Activated T-helper 2 cell treated with anti-CD3 and anti-CD28 coated beads, Interferon-gamma antibody, Interleukin-2, Interleukin-4, amounts not matched to agents 10 μg/mL and 5 μg/mL and 100 μg/mL, durations not matched to agents 14 hours and 24 hours and 36 hours (primary cell): ENCODE measurements at places on chromosomes 12 and 14. TPM values are rescaled to one million over a fixed set of nuclear protein-coding genes. Genes with fewer than 3 reads are reported as not detected.
A peak's percentile ranks its signal among the peaks of the same experiment; 100 is the strongest.

- no peak overlapping the region for H3K27ac ChIP-seq
- no peaks in the 10 kb centered on the region for H3K36me3 ChIP-seq
- no peak overlapping the region for H3K4me3 ChIP-seq
- H3K27me3 ChIP-seq, result peaks cover 44% of the 10 kb centered on the region
- DNase-seq, result no peak
Observed at GRCh38 chr12:2647186-2647585, 147.6 kb upstream of the FKBP4 start.

DNA sequence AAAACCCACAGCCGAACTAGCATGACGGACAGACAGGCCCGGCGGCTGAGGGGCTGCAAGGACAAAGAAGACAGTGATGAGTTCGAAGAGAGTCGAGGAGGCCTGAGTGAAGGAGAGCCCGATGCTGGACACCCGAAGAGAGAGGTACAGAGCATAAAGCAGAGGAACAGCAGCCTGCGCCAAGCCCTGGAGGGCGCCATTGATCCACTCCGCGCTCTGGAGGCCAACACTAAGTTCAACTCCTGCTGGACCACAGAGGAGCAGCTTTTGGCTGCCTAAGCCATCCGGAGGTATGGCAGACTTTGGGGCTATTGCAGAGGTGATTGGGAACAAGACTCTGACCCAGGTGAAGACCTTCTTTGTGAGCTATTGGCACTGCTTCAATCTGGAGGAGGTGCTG is 7.8 kb upstream of the PLXNC1 start:
- no peak overlapping the region for H3K27ac ChIP-seq
- no peaks in the 10 kb centered on the region for H3K36me3 ChIP-seq
- peaks cover 9% of the 10 kb centered on the region for H3K4me1 ChIP-seq
- H3K27me3 ChIP-seq, result peaks cover 19% of the 10 kb centered on the region
- peak; percentile 35 for DNase-seq

GRCh38 chr14:77868552-77869285 is 68.8 kb downstream of the ADCK1 start:
- DNase-seq, result no peak
- no peak overlapping the region for H3K27ac ChIP-seq
- no peaks in the 10 kb centered on the region for H3K36me3 ChIP-seq
- no peaks in the 10 kb centered on the region for H3K27me3 ChIP-seq

GRCh38 chr14:82223276-82223675 is 689.6 kb upstream of the SEL1L start:
- H3K4me3 ChIP-seq, result no peak overlapping the region
- no peak for DNase-seq
- H3K4me1 ChIP-seq, result no peaks in the 10 kb centered on the region
- H3K27ac ChIP-seq, result no peak overlapping the region
- H3K27me3 ChIP-seq, result no peaks in the 10 kb centered on the region
- H3K36me3 ChIP-seq, result no peaks in the 10 kb centered on the region

DNA sequence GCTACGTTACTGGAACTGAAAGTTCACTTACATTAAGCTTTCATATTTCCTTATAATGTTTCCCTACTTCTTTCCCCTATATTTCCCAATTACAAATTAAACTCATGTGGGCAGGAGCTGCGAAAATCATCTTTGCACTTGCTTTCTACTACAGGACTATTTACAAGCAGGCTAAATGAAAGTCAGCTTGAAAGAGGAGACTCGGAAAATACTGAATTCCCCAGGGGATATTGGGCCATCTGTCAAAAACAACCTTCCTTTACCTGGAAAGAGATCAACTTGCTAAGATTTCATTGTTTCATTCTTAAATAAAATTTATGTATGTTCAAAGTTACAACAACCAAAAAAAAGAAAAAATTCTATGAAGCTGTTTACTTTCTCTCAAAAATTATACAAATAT is 92.8 kb upstream of the BBS10 start:
- H3K4me1 ChIP-seq, result peaks cover 17% of the 10 kb centered on the region
- no peak overlapping the region for H3K4me3 ChIP-seq
- peaks cover 41% of the 10 kb centered on the region for H3K36me3 ChIP-seq

Gene TMEM179
- total RNA-seq, result 0.18 and 0.30 TPM in 2 replicates

Gene ADAMTS20
- not detected in 2 replicates for total RNA-seq
